ENCODE measurements at places on chromosomes 1 and 21.

GRCh38 chr1:32501865-32502264, 37.0 kb downstream of the ZBTB8B start:
- DNase-seq = peak; percentile 56

- no peak for DNase-seq
Measured at GRCh38 chr1:111733183-111733991, 5.8 kb downstream of the INKA2 start.

GRCh38 chr1:17984583-17984982, 123.0 kb upstream of the IGSF21 start:
- no peak for DNase-seq

DNA sequence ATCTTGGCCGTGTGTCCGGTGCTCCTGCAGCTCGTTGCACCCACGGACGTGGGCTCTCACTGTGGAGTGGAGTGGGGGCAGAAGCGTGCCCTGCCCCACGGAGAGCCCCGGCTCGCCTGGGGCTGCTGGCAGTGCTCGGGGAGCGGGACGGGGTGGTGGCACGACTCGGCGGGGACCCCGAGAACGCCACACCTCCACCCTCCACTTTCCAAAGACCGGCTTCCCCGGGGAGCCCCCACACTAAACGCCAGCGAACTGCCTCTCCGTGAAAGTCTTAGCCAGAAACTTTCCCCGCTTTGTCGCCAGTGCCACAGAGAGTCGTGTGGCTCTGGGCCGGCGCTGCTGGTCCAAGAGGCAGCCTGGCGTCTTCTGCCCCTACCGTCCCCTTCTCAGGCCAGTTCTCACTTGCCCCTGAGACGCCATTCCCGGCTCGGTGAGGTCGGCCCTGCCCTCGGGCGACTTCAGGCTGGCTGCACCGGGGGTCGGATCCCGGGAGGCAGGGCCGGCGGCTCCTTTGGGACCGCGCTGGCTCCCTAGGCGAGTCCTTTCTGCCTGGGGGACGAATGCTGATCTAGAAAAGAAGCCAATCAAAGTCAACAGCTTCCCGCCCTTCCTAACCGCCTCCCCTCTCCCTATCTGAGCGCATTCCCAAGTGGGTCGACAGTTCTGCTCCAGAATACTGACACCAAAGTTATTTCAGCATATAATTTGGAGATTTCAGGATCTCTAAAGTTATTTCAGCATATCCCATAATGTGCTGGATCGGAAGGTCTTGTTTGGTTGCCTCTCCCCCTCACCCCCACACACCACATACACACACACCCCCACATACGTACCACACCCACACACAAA, 2.6 kb upstream of the SAMD13 start:
- peak; percentile 86 for DNase-seq

DNA sequence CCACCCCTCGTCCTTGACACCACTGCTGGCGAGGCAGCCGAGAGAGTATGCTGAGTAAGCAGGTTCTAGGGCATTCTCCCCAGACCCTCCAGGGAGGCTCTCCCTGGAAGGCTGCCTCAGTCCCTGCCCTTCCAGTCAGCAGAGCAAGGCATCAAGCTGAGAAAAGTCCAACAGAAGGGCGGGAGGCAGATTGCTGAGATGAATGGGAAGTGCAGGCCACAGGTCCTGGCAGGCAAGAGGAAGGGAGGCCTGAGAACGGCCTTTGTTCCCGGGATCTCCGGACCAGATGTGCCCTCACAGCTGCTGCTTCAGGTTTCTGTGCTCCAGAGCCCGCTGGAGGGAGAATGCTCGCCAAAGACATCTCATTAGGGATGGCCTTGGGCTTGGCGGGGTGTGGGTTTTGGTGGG, 270.0 kb upstream of the VAMP3 start:
- peak; percentile 30 for DNase-seq

DNA sequence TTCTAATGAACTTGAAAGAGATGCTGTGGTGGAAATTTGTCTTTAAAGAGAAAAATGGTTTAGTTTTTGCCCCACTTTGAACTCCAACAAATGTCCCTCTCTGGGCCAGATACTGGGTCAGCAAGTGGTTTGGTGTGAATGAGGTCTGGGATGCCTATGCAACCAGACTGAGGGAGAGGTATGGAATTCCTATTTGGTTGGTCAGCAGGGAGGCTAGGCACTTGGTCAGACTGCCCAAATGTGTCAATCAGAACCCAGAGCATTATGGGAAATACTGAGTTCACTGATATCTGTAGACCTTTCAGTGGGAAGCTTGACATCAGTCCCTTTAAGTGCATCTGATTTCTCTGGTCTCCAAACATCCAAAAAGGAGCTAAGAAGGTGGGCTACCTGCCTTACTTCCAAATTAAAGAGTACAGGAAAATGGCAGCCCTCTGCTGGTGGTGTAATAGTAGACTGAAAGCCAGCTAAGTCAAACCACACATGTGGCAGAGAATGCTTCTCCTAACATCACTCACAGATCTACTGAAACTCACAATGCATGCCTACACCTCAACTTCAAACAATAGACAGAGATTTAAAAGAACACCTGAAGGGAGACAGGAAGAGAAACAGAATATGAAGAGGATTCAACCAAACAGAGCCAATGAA, 510.1 kb downstream of the PLA2G4A start:
- DNase-seq = no peak

GRCh38 chr1:49171941-49172593, 395.4 kb upstream of the BEND5 start:
- DNase-seq = no peak

GRCh38 chr1:226772446-226773139, 33.5 kb upstream of the ITPKB start:
- DNase-seq = no peak

DNA sequence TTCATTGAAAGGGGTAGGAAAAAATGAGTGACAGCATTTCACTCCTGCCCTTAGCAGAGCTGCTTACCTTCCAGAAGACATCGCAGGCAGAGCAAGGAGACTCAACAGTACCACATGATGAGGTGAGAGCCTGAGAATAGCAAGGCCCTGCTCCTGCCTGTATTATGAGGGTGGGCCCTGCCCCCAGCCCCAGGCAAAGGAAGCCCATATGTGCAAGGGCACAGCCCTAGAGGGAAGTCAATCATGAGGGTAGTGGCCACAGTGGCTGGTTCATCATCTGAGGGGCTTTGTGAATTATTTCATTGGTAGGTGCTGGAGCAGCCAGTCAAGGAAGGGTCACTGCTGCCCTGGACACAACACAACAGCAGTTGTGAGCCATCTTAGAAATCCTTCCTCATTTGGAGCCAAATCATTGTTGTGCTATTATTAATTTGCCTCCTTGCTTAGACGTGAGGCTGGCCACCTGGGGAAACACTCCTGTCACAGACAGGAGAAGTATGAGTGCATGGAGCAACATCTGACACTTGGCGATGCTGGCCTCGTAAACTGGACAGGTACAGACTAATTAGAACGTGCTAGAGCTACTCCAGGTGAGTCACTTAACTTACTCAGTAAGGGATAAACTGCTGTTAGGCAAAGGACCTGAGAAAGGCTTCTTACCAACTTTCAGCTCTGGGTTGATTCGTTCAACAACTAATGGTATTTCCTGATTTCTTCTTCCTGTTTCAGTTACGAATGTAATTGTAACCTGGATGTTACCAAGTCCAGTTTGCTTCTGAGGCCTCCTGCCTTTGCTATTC, 22.7 kb upstream of the ACBD6 start:
- DNase-seq = no peak

GRCh38 chr1:91589437-91589836, 88.8 kb downstream of the CDC7 start:
- no peak for DNase-seq

GRCh38 chr1:230351983-230352382, 74.1 kb downstream of the PGBD5 start:
- DNase-seq = no peak

DNA sequence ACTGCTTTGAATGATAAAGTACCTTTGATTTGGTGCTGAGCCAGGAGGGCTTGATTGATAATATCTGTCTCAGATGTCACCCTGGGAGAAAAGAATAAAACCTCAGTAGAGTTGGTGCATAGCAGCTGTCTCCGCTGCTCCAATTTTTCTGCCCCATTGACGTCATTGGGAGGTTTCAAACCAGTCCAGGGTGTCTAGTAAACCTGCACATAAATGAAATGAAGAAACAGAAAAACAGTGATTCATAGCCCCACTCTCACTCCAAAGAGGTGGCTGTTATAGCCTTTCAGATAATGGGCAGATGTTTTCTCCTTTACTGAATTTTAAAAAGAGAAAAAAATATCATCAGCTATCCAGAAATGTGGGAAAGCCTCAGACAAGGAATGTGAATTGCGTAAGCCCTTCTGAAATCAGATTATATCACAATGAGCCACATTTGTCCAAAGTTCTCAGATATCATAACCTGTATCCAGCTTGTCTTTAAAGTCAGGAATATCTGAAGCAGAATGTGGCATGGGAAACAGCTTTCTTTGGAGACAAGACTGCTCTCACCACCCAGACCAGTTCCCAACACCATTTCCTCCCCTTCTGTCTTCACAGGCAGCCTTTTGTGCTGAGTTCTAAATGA, 351.3 kb upstream of the SGIP1 start:
- peak; percentile 24 for DNase-seq

GRCh38 chr1:58406301-58407071, 140.0 kb downstream of the OMA1 start:
- no peak for DNase-seq

- DNase-seq = no peak
Measured at GRCh38 chr1:17667641-17668040, 87.5 kb upstream of the ACTL8 start.

DNA sequence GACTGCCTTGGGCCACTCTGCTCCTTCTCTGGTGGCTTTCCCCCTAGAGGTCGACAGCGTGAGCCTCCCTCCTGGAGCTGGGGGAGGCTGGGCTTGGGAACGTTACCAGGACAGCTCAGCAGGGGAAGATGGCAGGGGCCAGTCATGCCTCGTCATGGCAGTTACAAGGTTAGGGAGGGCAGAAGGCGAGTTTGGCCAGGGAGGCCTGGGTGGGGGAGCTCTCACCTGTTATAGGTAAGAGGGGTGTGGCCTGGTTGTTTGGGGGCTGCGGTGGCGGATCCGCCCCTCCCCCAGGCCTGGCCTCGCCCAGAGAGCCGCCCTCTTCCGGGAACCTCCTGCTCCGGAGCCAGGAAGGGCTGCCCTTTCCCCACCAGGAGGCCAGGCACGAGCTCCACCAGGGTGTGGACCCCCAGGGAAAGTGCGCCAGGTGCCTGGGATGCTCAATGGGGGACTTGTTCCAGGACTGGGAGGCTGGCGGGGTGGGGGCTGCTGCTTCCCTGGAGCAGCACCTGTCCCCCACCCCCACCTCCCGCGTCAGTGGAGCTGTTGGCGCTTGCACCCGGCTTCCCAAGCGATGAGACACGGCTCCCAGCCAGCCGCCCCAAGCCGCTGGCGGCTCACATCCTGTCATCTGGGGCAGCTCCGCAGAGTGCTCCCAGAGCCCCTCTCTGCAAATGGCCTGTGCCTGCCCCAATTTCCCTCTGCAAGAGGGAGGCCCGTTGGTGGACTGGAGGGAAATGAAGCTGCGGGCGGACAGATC, 23.6 kb upstream of the PKP1 start:
- no peak for DNase-seq

- DNase-seq = no peak
Measured at GRCh38 chr1:58881471-58881994, 97.7 kb upstream of the JUN start.

DNA sequence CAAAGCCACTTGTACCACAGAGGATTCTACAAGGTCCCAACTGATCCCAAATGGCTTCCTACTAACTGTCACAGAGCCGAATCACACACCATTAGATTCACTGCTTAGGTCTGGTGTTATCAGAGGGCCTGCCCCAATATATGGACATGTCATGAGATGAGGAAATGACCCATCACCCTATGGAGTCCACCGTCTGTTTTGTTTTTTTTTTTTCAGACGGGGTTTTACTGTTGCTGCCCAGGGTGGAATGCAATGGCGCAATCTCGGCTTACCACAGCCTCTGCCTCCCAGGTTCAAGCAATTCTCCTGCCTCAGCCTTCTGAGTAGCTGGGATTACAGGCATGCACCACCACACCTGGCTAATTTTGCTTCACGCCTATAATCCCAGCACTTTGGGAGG, 83.8 kb upstream of the ETS2 start:
- DNase-seq = no peak

DNA sequence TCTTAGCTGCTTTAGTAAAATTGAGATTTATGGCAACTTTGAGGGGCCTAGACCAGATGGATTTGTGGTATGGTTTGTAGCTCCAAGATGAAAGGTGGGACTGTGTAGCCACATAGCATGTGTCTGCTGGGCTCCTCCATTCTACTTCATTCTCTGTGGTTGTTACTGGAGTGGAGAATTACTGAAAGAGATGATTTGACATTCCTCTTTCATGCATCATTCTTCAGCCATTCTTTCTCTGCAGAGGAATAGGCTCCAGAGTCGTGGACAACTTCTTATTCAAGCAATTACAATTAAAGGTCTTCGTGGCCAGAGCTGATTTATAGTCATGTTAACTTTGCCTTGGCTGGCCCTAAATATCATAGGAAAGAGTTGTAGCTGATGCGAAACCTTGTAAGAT, 328.9 kb downstream of the PAPPA2 start:
- no peak for DNase-seq

DNA sequence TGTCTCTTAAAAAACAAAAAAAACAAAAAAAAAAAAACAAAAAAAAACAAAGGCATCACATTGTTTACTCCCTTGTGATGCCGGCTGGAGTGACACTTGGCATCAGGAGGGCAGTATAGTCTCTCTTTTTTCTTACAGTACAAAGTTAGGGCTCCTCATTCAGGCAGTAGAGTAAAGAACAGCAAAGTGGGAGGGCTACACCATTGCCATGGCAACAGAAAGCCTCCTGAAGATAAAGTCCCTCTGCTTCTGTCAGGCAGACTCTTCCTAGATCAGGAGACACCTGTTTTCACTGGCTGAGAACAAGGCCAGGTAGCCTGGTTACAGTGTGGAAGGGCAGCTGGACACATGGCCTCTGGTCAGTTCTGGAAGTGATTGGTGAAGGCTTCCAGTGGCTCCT, 41.3 kb upstream of the RAB3GAP2 start:
- DNase-seq = no peak

GRCh38 chr1:91555074-91555730, 54.6 kb downstream of the CDC7 start:
- DNase-seq = no peak

DNA sequence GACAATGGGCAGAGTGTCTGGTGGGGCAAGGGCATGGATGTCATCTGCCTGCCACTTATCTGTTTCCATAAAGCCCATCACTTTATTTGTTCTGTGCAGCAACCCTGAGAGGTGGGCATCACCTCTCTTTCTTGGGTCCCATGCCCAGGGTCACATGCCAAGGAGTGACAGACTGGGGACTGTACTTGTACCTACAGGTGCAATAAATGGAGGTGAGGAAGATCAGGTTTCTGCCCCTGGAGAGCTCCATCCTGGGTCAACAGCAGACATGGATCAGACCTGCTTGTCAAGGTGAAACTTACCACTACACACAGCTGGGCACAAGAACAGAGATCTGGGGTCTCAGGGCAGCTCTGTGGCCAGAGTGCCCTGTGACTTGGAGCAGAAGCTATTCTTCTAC, 18.4 kb upstream of the PRDM16 start:
- DNase-seq = no peak

GRCh38 chr1:184480736-184481135, 93.9 kb downstream of the C1orf21 start:
- no peak for DNase-seq

- DNase-seq = peak; percentile 36
Measured at GRCh38 chr21:29187944-29188343, 57.5 kb downstream of the MAP3K7CL start.
